NCI-H1105 (cell line): ENCODE measurements at places on chromosomes 12 and 14.

DNA sequence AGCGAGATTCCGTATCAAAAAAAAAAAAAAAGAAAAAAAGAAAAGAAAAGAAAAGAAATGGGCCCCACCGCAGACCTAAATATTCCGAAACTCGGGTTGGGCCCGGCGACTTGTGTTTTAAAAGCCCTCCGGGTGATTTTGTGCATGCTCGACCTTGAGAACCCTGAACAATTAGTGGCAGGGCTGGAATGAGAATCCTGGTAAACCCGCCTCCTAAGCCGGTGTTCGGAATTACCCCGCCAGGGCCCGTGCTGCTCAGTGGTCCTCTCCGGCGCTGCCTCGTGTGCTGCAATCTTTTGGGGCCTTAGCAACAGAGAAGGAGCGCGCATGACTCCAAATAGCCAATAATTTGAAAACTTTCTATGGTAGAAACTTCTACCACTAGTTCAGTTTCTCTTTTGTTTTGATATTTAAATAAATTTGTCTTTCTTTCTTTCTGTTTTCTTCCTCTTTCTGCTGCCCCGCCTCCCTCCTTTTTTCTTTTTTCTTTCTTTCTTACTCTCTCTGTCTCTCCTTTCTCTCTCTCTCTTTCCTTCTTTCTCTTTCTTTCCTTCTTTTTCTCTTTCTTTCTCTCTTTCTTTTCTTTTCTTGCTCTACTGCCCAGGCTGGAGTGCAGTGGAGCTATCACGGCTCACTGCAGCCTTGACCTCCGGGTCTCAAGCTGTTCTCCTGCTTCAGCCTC is 1.5 kb upstream of the GALNT6 start:
- DNase-seq, result no peak

- DNase-seq, result no peak
Observed at GRCh38 chr12:80589077-80589476, 118.4 kb upstream of the MYF6 start.

DNA sequence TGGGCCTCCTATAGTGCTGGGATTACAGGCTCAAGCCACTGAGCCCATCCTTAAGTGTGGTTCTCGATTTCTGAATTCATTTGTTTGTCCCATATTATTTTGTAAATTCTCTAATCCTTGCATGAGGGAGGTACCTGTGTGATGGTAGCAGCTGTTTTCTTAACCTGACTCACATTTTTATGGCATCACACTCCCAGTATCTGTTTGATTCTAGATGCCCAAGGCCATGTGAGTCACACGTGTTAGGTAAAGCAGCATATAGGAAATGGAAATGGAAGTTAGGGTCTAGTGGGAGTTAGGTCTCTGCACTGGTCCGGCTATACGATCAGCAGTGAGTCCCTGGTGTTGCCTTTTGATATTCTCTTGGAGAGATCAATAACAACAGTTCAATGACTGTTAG is 198.1 kb downstream of the ERC1 start:
- no peak for DNase-seq

- no peak for DNase-seq
Observed at GRCh38 chr12:41289501-41289900, 101.4 kb downstream of the PDZRN4 start.

DNA sequence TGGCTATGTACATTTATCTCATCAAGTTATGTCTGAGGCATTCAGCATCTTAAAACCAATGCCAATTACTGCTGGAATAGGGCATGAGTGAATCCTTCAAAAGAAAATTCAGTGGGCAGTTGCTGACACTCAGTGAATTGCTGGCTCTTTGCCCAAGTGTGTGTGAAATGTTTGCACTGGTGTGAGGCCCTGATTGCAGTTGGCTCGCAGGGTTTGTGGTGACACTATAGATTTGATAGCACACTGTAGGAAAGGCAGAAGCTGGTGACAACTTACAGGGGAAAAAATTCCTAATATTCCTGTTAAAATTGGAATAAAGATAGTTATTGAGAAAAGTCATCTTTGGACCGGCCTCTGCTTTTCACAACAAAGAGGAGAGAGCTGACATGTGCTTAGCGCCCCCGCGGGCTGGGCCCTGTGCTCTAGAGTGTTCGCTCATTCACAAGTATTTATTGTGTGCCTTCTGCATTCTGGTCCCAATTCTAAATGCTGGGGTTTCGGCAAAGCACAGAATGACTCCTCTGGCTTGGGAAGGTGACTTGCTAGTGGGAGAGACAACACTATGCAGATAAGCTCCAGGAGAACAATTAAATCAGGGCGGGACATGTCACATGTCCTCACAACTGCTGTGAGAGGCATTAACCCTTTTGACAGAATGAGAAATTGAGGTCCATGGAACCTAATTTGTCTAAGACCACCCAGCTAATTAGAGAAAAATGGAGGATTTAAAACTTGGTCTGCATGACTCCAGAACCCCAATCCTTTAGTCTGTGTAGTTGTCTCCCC is 418.7 kb downstream of the NPAS3 start:
- DNase-seq, result peak; percentile 30

DNA sequence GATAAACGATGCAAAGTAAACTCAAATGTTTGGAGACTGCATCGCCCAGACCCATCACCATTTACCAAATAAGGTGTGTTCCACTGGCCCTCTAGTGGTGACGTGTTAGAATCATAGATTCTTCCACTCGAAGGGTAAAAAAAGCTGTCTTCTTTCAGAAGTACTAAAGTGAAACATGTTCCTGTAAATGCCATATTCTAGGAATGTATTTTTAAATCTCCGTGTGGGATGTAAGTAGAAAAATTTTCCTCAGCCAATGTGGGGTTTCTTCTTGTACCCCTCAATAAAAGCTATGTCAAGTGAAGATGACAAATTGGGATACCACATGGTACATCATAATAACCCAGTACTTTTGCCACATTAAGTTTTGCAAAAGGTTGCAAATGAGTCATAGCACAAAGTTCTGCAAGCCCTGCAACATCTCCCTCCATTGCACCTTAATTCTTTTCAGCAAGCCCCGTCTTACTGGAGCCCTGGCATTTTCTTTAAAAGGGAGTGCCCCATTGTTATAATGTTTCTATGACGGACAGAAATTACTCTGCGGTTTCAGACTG is 100.8 kb downstream of the CCER1 start:
- DNase-seq, result peak; percentile 51

GRCh38 chr14:50063876-50064420 is 52.4 kb downstream of the VCPKMT start:
- no peak for DNase-seq

DNA sequence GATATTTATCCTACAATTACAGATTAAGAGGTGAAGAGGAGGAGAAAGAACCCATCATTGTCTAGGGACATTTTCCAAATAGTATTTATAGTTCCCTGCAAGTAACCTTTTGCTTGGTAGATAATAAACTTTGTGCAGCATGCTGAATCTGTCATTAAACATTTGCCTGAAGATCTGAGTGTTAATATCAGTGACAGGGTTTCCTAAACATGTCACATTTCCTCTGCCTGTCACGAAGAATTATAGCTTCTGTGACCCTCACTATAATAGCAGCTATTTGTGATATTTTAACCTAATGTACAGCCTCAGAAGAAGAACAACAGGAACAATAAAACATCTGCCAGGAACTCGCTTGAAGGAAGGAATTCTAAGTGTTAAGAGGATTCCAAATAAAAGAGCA is 350.3 kb downstream of the GXYLT1 start:
- no peak for DNase-seq

- DNase-seq, result peak; percentile 53
Observed at GRCh38 chr12:100755186-100755585, 39.4 kb upstream of the ANO4 start.

DNA sequence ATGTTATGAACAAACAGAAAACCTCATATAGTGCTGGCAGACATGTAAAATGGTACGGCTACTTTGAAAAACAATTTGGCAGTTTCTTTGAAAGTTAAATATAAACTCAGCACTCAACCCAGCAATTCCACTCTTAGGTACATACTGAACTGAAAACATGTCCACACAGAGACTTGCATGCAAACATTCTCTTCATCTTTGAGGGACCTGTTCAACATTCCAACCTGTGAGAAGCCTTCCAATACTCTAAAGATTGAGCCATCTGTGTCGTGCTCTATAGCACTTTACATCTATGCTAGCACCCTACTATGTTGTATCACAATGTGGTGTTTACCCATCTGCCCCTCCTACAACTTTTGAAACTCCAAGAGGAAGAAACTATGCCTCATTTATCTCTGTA is 79.3 kb downstream of the DNAI7 start:
- no peak for DNase-seq

GRCh38 chr12:46354111-46354801 is 18.3 kb downstream of the SLC38A2 start:
- DNase-seq, result no peak

DNA sequence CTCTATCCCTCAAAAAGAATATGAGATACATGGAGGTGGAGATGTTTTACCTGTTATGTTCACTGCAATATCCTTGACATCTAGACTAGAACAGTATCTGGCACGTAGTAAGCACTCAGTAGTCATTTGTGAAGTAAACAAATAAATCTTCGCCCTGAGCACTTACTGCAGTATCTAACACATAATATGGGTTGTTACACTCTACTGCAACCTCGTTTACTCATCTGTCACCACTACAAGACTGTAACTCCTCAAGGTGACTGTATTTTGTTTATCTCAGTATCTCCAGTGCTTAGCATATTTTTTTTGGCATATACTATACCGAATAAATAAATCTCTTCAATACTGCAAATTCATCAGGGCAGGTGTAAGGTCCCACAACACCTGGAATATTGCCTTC is 66.1 kb downstream of the WASHC3 start:
- no peak for DNase-seq

- DNase-seq, result no peak
Observed at GRCh38 chr14:90651271-90651804, 164.9 kb downstream of the TTC7B start.

DNA sequence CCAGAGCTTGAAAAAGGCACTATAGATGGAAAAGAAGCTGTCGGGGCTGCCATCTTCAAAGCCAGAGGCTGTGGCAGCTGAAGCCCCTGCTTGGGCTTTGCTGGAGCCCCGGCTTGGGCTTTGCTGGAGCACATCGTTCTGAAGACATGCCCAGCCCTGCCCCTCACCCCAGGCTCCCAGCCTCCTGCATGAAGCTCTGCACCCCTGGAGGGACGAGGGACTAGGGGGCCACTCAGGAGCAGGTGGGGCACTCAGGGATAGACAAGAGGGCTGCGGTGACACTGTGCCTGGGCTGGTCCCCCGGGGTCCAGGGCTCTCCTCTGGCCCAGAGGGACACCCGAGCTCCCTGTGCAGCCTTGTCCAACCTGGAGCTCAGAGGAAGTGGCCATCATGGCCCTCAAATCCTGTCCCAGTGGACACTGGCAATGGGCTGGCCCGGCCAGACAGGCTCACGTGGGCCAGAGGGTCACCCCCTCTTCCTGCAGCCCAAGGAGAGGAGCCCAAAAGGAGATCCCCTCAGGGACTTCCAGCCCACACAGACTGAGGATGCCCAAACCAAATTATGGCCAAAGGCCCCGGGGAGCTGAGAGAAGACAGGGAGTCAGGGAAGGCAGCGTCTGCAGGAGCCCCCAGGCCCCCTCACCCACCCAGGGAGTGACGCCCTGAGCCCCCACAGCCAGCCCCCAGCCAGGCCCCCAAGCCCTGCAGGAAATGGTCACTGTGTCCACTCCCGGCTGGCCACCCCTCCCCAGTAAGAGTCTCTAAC is 23.1 kb upstream of the C14orf180 start:
- DNase-seq, result no peak

DNA sequence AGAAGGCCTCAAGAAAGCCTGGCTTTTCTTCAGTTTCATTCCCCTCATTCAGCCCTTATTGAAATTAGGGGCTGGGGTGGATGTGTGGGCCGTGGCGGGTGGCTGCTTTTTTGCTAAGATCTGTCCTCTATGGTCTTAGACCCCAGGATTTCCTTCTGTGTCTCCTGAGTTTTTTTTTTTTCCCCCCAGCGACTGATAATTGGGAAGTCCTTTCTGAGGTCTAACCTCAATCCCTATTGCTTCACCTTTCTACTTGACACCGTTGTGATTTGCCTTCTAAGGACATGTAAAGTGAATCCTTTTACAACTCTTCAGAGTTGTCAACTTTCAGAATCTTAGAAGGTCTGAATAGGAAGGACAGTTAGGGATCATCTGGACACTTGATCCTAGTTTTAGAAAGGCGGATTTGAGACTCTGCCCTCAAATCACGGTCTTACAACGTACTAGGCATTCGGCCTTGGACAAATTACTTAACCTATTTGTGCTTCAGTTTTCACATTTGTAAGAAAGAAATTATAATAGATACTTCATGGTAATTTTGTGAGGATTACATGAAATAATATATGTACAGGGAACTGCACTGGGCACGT is 4.4 kb downstream of the GPR84 start:
- DNase-seq, result no peak

DNA sequence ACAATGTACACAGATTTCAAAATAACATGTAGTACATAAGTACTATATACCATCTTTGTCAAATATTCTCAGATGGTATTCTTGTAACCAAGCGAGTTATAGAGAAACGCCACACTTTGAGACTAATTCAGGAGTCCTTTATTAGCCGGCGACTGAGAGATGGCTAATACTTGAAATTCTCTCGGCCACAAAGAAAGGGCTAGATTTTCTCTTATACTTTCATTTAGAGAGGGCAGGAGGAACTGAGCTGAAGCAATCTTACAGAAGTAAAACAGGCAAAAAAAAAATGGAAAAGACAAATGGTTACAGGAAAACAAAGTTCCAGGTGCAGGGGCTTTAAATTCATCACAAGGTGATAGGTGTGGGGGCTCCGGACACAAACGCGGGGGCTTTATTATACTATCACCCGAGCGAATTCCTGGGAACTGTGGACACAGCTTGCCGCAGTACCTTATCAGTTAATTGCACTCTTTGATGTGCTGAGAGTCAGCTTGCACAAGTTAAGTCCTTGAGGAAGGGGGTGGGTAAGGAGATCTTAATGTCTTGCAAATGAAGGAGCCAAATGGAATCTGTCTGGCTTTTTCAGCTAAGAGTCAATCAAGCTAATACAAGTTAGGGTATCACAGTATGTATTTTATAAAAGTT is 382.3 kb downstream of the KCNH5 start:
- no peak for DNase-seq

- no peak for DNase-seq
Observed at GRCh38 chr12:26563552-26563951, 269.4 kb downstream of the ITPR2 start.

- no peak for DNase-seq
Observed at GRCh38 chr12:92045852-92046251, 99.8 kb downstream of the BTG1 start.

DNA sequence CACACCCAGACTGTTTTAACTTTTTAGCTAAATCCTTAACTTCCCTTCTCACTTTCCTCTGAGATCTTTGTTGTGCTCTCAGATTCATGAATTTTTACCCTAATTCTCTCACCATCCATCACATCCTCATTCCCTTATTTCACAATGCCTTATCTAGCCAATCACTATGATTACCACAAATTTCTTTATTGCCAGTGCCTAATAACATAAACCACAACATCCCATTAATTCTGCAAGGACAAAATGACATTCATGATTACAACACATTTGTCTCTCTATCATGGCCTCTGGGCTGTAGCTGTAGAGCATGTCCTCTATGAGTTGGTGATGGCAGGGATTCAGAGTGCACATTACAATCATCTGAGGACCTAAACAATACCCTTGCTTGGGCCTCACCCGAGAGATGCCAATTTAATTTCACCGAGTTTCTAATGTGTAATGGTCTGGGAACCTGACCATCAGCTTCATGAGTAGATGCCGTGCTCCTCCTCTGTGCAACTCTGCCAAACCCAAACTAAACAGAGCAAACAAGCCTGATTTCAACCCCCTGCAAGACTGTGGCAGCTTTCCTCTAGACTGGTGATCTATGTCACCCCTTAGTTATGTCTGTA is 99.3 kb downstream of the SPTSSA start:
- no peak for DNase-seq
